ENCODE measurements at places on chromosomes 2 and 18.

DNA sequence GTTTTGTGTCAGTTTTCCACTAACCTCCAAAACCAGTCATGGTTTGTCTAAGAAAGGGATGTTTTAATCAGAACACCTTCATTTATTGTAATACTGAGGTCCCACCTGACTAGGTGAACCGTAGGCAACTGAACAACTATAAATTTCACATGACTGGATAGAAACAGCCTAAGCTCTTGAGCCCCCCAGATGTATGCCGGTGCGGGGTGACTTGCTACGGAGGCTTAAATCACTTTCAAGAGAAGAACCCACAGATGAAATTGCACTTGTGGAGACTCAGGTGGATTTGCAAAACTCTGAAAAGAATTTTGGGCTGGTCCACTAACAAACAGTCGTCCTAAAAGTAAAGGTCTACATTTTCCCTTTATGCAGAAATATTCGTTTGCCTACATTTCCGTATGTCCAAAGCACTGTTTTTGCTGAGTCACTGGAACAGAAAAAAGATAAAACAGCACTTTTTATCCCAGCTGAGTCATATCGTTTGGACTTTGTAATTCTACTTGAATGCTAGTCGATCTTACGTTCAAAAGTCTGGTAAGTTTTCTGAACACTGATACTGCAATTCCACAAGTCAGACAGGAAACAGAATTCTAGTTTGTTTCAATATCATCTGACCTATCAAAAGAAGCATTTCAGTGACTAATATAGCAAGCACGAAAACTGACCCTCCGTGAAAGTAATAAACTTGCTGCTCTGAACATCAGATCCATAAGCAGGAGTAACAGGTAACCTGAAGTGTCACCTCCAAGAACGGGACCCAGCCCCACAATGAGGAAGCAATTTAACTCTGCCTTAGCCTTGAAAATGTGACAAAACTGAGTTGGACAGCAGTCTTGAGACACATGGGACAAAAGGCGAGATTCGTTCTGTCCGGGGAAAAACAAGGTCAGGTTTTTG lies 18.1 kb downstream of the ZNF516 start:
- DNase-seq = peak; percentile 86

- no peak for DNase-seq
Observed at GRCh38 chr2:34266908-34267697, 668.0 kb upstream of the FAM98A start.

DNA sequence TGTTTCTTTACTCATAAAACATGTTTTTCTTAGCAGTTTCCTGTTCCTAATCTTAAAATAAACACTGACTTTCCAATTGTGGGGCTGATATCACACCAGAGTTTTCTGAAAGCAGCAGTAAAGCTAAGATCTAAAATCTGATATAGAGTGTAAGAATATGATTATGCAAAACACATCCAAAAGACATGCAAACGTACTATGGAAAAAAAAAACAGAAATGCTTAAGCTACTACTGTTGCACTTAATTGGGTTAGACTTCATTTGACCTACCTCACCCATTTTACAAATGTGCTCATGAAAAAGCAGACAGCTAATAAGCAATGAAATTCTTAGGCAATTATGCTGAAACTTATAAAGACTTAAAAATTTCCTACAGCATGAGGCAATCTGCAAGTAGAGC lies 10.5 kb downstream of the CYTIP start:
- no peak for DNase-seq

DNA sequence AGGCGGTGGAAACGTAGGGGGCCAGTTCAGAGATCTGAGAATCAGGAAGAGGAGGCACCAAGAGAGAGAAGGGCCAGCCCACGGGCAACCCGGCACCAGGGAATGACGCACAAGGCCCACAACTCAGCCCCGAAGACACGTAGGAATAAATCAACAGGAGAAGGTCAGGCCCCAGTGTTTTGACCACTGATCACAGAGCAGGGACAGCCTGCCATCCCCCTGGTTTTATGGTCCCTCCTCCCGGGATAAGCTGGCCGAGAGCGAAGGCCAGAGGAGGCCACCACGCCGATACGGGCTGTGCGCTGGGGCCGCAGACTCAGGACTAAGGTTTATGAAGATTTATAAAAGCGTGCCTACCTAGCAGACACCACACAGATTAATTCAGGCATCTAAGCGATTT lies 341.4 kb downstream of the ZNF516 start:
- no peak for DNase-seq

DNA sequence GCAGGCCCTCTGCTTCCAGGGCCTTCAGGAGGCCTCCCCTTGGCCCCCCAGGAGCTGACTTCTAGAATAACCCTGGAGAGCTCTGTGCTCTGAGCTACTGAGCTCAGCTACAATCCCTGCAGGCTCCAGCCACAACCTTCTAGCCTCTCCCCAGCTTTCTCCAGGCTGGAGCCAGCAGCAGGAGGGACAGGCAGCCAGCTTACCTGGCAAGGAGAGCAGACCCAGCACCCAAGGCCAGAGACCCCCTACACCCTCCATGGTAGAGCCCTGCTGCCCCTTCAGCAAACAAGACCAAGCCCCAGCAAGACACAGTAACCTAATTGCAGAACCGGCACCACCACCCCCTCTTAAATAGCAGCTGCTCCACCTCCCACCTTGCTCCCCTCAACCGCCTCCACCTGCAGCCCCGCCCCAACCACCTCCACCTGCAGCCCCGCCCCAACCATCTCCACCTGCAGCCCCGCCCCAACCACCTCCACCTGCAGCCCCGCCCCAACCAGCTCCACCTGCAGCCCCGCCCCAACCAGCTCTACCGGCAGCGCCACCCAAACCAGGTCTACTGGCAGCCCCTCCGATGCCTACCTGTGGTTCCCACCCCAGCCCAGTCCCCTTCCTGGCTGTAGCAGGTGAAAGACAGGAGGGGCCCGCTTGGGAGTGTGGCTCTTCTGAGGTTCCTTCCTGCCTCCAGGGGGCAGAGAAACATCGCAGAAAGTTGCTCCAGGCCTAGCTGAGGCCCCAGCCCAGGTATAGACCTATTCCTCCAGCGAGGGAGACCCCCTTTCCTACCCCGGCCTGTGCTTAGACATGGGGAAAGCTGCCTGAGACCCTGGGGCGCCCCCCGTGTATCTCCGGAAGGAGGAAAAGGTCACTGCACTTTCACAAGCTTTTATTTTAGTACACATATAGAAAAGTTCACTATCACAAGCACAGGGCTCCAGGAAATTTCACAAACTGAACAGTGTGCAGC lies at the start of gene ASTL:
Gene ASTL (minus strand): TSS at position 324 of the 967 bp plus-strand sequence. CDS start 66 bp downstream, at position 258.
- DNase-seq = peak; percentile 39

DNA sequence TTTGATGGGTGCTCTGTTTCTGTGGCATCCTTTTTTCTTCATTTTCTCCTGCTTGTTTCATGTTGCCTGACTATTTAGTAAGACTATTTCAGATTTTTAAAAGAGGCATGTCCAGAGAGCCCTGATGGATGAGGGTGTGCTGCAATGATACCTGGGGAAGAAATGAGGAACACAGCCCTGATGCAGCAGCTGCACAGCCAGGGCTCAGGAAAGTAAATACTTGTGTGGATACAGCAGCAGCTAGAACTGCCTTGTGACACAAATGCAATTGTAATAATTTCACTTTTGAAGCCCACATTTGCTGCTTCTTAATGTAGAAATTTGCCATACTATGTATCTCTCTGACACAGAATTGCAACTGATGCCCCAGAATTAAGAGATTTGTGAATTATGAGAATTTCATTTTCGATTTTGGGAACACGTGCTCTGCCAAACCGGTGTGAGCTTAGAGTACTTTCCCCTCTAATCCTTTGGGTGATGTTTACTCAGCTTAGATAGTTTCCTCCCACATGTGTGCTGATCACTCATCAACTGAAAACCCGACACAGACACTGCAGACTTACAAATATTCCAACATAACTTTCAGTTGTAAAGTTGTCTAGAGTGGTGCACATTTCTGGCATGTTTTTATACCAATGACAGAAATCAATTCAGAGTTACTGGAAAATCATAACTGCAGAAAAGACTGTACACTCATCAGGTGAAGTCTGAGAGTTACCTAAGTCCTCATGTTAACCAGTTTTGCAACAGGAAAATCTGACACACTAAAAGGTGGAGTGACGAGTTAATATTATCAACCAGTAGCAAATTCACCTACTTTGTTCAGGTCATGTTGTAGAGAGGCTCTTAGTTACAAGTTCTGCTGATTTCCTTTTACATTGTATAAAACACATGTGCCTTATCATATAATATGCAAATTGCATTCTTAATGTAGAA lies 383.4 kb downstream of the CBLN2 start:
- no peak for DNase-seq

DNA sequence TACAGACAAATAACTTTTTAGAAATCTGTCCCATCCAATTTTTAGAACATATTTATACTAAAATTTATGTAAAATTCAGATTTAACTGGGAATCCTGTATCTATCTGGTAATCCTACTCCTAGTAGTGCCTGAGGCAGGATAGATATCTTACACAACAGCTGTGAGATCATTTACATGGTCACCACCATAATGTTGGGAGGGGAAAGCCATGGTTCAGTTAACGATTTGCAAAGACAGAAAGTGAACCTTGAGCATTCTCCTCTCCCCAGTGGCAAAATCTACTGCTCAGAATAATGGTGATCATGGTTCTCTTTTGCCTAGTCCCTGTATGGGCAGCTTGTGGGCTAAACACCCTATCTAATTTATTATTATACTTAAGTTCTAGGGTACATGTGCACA lies 7.7 kb upstream of the TMEM247 start:
- DNase-seq = no peak

GRCh38 chr2:37819186-37819585 lies 105.9 kb upstream of the RMDN2 start:
- no peak for DNase-seq

DNA sequence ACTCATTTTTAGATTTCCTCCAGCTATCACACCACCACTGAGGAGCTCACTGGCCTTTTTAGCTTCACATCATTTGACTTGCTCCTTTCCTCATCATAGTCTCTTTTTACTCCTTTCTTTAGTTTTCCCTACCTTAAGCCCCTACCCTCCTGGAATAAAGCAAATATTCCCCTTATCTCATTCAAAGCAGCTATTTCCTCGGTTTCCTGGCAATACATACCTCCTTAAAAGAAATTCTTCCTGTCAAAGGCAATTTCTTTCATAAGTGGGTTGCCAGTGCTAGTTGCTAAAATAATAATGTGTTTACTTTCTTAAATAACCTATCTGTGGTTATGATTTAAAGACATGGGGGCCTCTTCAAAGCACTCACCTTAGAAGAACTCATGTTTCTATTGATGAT lies 359.3 kb downstream of the GALNT13 start:
- DNase-seq = no peak

GRCh38 chr2:126358122-126358521 lies 297.8 kb upstream of the GYPC start:
- DNase-seq = no peak

DNA sequence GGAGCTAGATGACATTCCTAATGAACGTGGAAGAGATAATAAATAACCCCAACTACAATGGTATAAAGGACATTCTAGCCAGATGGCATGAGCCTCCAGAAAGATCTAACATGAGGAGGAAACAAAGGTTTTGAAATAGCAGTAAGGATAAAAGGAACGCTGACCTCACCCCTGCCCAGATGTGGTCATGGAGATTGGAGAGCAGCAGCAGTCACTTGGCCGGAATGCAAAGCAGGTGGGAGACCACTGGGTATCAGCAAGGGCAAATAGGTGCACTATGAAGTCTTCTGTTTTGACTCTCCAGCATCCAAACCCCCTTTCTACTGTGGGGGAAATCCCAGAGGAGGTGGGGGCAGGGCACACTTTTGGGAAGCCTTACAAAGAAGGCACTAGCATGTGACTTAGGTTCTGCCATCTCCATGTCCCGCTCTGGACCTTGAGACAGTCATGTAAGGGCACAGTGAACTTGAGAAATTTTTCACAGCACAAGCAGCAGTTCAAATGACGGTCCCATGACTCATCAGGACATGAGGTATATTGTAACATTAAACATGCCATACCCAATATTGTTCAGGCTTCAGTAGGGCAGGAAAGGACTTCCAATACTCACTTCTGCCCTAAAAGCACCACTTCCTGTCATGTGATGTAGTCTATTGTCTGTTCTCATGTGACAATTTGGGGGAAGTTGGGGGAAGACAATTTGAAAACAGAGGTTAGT lies 55.2 kb downstream of the METTL4 start:
- DNase-seq = peak; percentile 55

GRCh38 chr2:205115511-205115910 lies 566.8 kb upstream of the NRP2 start:
- DNase-seq = no peak

DNA sequence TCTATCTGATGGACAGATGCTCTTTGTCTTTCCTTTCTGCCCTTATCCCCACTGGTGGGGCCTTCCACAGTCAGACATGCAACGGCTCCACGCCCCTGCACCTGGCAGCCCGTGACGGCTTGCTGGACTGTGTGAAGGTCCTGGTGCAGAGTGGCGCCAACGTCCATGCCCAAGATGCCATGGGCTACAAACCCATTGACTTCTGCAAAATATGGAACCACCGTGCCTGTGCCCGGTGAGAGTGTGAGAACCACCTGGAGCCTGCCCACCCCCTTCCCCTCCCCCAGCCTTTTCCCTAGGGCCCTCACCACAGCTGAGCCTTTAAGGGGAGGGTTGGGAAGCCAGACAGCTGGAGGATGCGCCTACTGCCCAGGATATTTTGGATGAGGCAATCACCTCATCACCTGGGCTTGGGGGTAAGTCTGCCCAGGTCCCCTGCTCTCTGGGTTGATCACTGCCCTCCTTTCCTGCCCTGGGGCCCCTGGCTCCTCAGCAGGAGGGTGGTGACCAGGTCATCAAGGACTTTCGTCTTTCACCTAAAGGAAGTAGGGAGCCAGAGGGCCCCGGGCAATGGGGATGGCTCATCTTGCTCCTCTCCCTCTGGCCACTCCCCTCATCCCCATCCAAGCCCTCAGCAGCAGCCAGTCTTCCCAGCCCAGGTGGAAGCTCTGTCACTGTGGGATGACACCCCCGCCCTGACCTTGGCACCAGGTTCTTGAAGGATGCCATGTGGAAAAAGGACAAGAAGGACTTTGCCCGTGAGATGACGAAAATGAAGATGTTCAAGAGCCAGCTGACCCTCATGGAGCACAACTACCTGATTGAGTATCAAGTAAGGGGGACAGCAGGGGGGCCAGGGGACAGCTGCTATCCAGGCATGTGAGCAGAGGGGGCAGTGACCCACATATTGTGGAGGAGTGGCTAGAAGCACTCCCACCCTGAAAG lies 3.7 kb downstream of the ANKRD53 start:
- no peak for DNase-seq

DNA sequence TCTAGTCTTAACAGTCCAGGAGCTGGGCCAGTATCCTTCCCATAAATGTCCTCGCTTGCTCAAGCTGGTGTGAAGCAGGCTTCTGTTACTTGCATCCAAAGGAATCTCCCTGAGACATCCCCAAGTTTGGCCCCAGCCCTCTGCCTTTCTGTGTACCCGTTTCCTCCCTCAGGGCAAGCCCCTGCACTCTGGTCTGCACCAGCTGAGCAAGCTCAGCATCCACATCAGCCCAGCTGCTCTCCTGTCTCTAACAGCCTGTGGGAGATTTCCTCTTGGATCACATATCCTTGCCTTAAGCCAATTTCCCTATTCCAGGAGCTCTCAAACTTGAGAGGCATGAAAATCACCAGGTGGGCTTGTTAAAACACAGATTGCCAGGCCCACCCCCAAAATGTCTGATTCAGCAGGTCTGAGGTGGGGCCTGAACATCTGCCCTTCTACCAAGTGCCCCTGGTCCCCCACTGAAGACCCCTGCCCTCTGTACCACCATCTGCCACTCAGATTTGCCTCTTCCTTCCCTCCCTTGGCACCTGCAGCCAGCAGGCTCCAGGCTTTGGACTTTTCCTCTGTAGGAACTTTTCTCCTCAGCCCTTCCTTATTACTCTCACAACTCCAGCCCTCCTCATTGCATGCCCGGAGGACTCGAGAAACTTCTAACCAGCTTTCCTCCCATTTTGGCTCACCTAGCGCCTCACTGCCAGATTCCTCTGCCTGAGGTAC lies 32.1 kb downstream of the REEP1 start:
- no peak for DNase-seq

- peak; percentile 10 for DNase-seq
Observed at GRCh38 chr2:24702800-24703199, 90.4 kb downstream of the PTRHD1 start.

Measured in ACHN (cell line).